Activated B cell treated with CpG ODN at 0.5 μM for 24 hours (primary cell): ENCODE measurements at places on chromosomes 1 and 21. TPM values are rescaled to one million over a fixed set of nuclear protein-coding genes. Genes with fewer than 3 reads are reported as not detected.

GRCh38 chr1:45065083-45065482, 53.0 kb downstream of the UROD start:
- DNase-seq = no peak

- DNase-seq = peak; percentile 47
These were observed 26.8 kb downstream of the TMEM201 start for GRCh38 chr1:9615316-9616063.

- DNase-seq = peak; percentile 37
These were observed 2.5 kb upstream of the HLX start for GRCh38 chr1:220876511-220877376.

DNA sequence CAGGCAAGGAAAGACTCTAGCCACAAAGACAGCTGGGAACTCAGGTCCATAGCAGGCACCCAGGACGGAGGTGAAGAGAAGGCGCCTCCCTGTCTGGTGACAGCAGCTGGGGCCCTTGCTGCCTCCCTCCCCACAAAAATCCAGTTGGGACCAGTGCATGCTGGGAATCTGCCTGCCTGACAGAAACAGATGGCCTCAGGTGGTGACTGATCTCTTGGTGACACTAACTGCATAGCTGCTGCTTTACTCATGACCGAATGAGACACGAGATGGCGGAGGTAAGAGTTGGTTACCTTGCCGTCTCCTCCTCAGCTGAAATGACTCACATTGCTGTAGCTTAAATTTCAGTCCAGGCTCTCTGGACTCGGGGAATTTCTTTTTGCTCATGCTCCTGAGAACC, 130.3 kb downstream of the FGGY start:
- DNase-seq = no peak

- no peak for DNase-seq
These were observed 11.5 kb downstream of the ABL2 start for GRCh38 chr1:179217943-179218507.

GRCh38 chr21:14405962-14406361, 23.0 kb upstream of the HSPA13 start:
- DNase-seq = no peak

- DNase-seq = no peak
These were observed 18.8 kb upstream of the MAP1LC3C start for GRCh38 chr1:242017580-242018233.

- no peak for DNase-seq
These were observed 12.6 kb downstream of the ELF3 start for GRCh38 chr1:202023001-202023433.

- DNase-seq = no peak
These were observed 11.9 kb upstream of the SH2D2A start for GRCh38 chr1:156828400-156829124.

GRCh38 chr1:31244326-31244725, 4.6 kb upstream of the NKAIN1 start:
- DNase-seq = no peak

DNA sequence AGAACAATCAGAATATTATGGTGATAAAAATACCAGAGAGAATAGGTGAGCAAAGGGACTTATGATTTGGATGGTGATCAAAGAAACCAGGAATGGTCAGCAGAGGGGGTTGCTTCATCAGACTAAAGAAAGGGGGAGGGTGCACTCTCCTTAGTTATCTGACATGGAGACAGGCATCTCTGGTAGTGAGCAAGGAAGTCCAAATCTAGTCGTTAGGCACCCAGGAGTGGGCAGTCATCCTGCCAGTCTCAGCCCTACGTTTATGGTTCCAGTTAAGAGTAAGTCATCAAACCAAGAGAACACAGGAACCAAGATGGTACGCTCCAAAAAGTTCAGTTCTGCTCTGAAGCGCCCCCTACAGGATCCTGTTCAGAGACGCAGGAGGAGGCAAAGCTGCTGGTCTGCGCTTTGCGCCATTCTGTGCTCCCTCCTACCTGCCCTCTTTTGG, 28.6 kb downstream of the EBNA1BP2 start:
- DNase-seq = no peak

Gene TTC22
- total RNA-seq = 4.9 and 6.0 TPM in 2 replicates

Gene RRAGC
- 33.7 and 35.9 TPM in 2 replicates for total RNA-seq

Gene TENT5C
- total RNA-seq = 56.2 and 59.3 TPM in 2 replicates

DNA sequence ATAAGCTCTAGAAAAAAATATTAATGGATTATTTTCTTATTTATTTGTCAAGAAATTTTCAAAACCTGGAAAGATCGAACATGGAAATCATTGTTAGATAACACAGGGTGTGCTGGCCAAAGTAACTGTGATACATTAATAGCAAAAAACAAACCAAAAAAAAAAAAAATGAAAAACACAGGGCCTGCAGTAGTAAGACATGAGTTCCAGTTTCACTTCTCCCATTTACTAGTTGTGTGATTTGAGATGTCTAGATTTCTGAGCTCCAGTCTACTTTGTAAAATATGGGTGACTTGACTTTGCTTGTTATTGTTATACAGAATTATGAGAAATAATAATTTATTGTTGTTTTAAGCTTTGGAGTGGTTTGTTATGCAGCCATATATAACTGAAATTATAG, 13.6 kb downstream of the FAM177B start:
- no peak for DNase-seq

Gene PFDN2
- total RNA-seq = 43.8 and 67.9 TPM in 2 replicates

- no peak for DNase-seq
These were observed 58.9 kb downstream of the WLS start for GRCh38 chr1:68173283-68173935.

DNA sequence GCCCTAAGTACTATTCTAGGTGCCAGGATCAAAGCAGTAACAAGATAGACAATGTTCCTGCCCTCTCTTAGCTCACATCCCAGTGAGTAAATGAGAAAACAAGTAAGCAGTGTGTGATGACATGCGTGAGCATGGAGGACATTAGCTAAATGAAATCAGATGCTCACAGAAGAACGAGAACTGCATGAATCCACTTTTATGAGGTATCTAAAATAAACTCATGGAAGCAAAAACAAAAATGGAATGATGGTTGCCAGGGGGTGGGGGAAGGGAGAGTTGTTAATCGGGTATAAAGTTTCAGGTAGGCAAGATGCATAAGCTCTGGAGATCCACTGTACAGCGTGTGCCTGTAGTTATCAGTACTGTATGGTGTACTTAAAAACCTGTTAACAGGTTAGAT, 195.1 kb downstream of the HHAT start:
- no peak for DNase-seq
